Suppressor macrophage treated with lipopolysaccharide for 1 hour (primary cell): ENCODE measurements at places on chromosomes 5 and 9.

- DNase-seq = no peak
Measured at GRCh38 chr5:54915466-54916027, 69.8 kb downstream of the ESM1 start.

- no peak for DNase-seq
Measured at GRCh38 chr9:134224567-134225093, 60.3 kb upstream of the RNU6ATAC start.

DNA sequence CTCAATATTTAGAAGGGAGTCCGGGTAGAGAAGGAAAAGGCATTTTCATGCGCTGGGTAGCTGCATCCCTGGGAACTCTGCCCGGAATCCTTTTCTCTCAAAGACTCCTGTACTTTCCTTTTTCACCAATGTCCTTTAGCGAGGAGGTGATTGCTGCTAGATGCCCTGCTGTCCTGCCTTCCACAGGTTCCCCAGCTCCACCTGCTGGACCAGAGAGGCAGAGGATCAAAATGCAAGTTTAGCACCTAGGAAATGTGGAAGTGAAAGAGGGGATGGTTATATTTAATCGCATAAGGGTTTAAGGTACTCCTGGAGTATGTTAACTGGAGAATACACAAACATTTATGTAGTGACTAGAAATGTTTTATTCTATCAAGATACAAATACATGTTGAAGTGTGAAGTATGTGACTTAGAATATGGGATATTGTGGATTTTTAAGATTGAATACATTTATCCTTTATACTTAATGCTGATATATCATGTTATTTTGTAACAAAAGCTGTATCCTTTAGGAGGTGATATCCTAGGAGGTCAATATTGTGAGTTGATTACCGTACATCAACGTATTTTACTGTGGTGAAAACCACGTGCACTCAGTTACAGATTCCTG, 145.7 kb downstream of the ARHGAP26 start:
- DNase-seq = no peak

DNA sequence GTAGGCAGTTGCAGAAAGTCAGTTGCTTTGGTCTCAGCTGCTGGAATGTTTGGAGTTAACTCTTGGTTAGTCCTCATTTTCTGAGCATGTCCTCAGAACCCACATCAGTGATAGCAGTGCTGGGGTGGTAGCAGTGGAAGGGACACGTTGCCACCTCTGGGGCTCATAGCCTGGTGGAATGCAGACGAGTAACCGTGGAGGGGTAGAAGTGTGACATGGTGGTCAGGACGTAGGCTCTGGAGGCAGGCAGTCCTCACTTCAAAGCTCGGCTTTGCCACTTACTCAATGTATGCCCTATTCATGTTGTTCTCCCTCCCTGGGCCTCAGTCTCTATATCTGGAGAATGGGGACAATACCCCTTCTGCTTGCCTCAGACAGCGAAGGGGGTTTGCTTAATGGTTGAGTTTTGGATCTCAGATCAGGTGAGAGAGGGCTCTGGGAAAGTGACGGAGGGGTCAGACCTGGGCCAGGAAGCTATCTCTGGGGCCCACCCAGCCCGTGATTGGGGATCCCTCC, 62.8 kb downstream of the RGS3 start:
- no peak for DNase-seq

DNA sequence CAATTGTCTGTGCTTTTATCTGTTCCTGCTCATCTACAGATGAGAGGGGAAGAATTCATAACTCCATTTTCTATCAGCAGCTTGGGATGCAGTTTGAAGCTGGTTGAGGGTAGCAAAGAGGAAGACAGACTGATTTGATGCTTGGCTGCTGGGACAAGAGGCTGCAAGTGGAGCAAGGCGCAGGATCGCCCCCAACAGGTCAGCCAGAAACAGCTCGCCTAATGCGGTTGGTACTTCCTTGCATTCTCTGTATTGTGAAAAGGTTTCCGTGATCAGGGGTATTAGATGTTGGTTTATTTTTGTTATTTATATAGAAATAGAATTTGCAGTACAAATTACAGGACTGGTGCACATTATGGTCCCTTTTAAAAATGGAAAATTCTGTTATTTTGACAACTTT, 40.6 kb downstream of the ZNF883 start:
- no peak for DNase-seq

GRCh38 chr5:19771174-19771835, 216.7 kb downstream of the CDH18 start:
- DNase-seq = no peak

DNA sequence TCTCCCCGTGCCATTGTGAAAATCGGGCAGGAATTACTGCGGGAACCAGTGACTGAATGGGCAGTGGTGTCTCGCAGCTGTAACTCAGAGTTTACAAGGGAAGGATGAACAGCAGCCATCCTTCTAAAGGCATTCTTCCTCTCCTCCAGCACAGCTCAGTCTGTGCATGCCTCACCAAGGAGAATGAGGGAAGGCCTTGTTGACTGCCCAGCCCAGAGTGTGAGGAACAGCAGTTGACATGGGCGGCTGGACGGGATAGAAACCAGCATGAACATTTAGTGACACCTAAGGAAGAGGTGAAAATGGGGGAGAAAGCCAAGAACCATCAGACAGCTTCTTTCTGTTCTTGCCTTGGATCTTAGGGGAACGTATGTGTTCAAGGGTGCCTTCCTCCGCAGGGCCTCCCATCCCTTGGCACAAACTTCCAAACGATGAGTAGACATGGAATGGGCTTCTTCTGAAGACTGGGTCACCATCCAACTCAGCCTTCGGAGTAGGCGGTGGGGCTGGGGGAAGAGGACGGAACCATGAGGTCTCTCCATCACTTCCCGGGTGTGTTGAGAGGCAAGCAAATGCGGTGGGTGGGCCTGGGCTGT, 887 bp upstream of the PDE8B start:
- DNase-seq = no peak

DNA sequence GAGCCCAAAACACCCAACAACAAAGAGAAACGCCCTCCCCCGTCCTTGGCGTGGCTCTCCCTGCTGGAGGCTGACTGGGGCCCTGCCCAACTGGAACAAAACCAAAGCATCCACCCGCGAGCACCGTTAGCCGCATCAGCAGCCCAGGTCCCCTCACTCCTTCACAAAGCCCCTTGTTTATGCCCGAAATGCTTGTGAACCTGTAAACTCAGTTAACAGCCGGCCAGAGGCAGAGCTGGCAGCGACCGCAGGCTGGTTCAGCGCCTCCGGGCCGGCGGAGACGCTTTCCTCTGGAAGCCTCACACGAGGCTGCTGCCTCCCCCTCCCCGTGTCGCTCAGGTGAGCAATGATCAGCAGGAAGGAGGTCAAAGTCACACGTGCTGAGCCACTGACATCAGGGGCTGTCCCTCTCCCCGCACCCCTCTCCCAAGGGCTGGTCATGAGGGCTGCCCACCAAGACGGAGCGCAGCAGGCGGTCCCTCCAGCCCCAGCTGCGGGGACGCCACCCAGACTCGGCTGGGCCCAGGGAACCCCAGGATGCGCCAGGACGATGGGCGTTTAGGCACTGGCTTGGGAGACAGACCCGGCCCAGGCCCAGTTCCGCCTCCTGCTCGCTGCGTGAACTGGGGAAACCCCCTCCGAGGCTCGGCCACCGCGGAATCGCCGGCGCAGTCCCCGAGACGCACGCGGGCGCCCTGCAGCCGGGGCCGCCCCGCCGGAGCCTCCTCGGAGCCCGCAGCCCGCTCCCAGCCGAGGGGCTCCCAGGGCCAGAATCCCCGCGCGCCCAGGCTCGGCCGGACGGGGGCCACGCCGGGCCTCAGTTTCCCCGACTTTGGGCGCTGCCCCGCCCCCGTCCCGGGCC, 563 bp downstream of the SNAPC4 start:
- peak; percentile 64 for DNase-seq
